ENCODE measurements at places on chromosomes 5 and 9.
A peak's percentile ranks its signal among the peaks of the same experiment; 100 is the strongest.

GRCh38 chr5:157186309-157187045 is 5.8 kb downstream of the ITK start:
- DNase-seq: no peak

GRCh38 chr5:69492923-69493395 is 369 bp downstream of the OCLN start:
- DNase-seq: peak; percentile 24

GRCh38 chr9:38117651-38118050 is 48.6 kb upstream of the SHB start:
- DNase-seq: no peak

DNA sequence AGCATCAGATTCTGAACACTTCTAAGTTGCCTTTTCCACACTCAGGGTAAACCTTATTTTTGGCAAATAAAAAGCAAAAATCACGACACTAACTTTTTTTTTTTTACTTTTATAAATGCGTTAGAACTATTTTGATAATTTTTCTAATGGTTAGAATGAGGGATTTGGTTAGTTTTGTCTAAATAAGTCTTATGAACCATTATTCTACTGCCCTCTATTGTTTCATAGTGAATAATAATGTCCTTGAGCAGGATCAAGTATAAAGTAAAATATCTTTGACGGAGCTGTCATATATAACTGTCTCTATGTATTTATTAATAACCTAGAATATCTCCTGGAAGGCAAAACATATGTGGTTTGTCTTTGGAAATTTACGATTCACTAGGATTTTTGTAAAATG is 631.8 kb downstream of the GABRG2 start:
- no peak for DNase-seq

DNA sequence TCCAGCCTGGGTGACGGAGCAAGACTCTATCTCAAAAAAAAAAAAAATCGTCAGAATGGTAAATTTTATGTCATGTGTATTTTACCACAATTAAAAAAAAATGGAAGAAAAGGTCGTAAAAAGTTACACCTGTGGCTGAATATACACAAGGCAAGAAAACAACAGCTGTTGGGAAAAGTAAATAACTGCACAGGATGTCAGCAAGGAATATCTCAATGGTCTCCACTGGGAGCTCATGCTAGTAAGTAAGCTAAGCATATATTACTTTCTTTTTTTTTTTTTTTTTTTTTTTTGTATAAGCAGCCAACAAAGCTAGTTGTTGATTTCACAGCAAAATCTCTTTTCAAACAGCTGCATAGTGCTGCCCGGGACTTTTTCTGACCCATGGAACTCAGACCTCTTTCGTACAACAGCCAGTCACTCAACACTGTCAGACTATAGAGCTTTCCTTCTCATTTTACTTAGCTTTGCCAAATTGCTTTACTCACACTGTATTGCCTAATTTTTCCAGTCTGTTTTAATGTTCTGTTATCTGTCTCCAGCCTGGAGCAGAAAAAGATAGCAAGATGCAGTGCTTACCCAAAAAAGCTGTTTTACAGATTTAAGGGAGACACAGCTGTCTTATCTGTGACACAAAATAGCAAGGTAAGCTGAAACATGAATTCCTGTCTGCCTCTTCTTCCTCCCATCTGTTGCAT is 175.9 kb downstream of the ENC1 start:
- no peak for DNase-seq

DNA sequence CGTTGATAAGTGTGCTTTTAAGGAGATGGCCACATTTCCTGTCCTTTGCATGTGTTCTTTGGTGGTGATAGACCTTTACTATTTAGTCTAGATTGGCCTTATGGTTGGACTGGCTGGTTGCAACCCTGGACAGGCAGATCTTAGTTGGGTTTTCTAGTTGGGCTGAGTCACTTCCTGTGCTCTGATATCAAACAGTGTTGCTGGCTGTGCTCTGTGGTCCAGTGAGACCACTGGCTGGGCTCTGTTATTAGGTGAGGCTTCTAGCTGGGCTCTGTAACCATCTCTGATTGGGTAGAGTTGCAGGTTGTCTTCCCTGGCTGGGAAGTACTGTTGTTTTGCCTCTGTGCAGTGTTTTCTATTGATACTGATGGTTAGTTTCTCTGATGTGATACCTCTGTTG is 432.5 kb downstream of the LRRC70 start:
- no peak for DNase-seq

DNA sequence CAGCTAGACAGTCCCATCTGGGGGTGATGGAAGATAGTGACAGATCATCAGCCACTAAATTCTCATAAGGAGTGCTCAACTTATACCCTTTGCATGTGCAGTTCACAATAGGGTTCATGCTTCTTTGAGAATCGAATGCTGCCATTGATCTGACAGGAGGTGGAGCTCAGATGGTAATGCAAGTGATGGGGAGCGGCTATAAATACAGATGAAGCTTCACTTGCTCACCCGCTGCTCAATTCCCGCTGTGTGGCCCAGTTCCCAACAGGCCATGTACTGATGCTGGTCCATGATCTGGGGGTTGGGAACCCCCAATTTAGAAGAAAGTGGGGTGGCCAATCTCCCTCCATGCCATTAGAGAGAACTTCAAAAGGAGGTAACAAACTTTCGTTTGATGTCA is 44.9 kb upstream of the ZNF462 start:
- no peak for DNase-seq

DNA sequence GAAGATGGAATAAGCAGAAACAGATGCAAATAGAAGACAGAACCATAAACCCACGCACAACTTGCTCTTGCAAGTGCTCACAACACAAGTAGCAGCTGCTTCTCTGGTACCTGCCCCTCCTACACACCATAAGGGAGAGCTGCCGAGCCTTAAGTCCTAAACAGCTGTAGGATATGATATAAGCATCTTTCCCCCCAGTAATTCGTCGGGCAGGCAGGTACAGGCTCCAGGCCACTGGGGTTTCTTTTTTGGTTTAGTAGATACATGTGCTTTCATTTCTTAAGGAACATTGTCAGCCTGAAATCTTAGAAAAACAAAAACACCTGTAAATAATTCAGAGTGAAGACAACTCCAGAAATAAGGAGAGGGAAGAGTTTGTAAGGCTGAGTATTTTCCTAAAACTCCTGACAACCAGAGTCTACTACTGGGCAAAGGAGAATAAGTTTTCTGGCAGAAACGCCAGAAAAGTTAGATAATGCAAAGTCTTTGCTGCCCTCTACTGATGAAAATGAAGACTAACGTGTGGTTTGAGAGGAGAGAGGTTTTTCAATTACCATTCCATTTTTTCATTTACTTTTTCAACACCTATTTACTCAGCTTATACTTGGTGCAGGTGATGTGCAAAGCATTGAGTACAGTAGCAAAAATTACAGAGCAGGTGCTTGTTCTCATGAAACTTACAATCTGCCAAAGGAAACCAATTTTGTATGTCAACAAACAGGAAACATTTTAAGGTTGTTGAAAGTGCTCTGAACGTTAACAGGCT is 20.1 kb upstream of the TCERG1 start:
- DNase-seq: no peak

- no peak for DNase-seq
These were observed 19.7 kb upstream of the GRIA1 start for GRCh38 chr5:153470736-153471135.

GRCh38 chr9:87524061-87524460 is 26.4 kb downstream of the DAPK1 start:
- DNase-seq: no peak
